T-cell (primary cell): ENCODE measurements at places on chromosomes 4 and X. TPM values are rescaled to one million over a fixed set of nuclear protein-coding genes. Genes with fewer than 3 reads are reported as not detected.
A peak's percentile ranks its signal among the peaks of the same experiment; 100 is the strongest.

GRCh38 chrX:137227151-137227550 is 193.4 kb upstream of the GPR101 start:
- H3K4me1 ChIP-seq: no peaks in the 10 kb centered on the region
- H3K36me3 ChIP-seq: no peaks in the 10 kb centered on the region
- no peak overlapping the region for H3K4me3 ChIP-seq
- no peak overlapping the region for H3K27ac ChIP-seq
- H3K27me3 ChIP-seq: no peaks in the 10 kb centered on the region
- no peak for DNase-seq

- peak within 1 kb of the TSS; percentile 64 for H3K27ac ChIP-seq
- H3K36me3 ChIP-seq: no peaks in the 10 kb centered on the region
- H3K4me3 ChIP-seq: peak within 1 kb of the TSS; percentile 61
- peak; percentile 59 for DNase-seq
- H3K4me1 ChIP-seq: peaks cover 12% of the 10 kb centered on the region
Measured at GRCh38 chrX:112840382-112841113, at the start of gene AMOT. Gene AMOT (minus strand): TSS chrX:112840831. CDS start chrX:112823126, 17,705 bp downstream.

DNA sequence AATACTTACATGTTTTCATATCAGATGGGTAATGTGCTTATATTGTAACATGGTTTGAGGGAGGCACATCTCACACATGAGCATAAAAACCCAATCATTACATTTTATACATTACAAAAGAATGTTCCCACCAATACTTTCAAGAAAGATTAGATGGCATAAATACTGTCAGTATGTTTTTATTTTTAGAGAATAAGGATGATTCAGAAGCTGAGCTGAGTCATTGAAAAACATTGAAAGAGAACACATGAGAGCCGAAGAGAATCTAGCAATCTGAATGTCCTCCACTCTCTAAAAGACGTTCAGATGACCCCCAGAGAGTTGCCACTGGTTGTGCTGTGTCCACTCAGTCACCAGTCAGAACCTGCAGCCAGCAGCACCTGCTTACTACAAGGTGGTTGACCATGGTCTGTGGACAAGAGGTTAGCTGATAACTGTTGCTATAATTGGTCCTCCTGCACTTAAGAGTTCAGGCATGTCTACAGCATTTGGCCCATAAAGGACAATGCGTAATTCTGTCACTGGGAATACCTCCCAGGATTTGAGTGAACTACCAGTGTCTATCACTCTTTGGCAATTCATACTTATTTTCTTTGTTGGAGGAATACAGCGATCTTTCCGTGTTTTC is 382.2 kb upstream of the IGFBP7 start:
- no peaks in the 10 kb centered on the region for H3K4me1 ChIP-seq
- no peaks in the 10 kb centered on the region for H3K27me3 ChIP-seq
- H3K27ac ChIP-seq: no peak overlapping the region
- H3K4me3 ChIP-seq: no peak overlapping the region

FAM241A gene
- 2.1 TPM for total RNA-seq

GRCh38 chr4:54493862-54494261 is 163.9 kb upstream of the KIT start:
- no peaks in the 10 kb centered on the region for H3K27me3 ChIP-seq
- no peaks in the 10 kb centered on the region for H3K36me3 ChIP-seq
- H3K4me3 ChIP-seq: no peak overlapping the region
- no peak for DNase-seq
- no peaks in the 10 kb centered on the region for H3K4me1 ChIP-seq
- no peak overlapping the region for H3K27ac ChIP-seq

- DNase-seq: no peak
- no peaks in the 10 kb centered on the region for H3K4me1 ChIP-seq
- H3K27ac ChIP-seq: no peak overlapping the region
Measured at GRCh38 chrX:73577361-73577760, 14.4 kb downstream of the CHIC1 start.

GRCh38 chr4:28402751-28403150 is 1542.1 kb downstream of the STIM2 start:
- no peaks in the 10 kb centered on the region for H3K27me3 ChIP-seq
- H3K4me1 ChIP-seq: no peaks in the 10 kb centered on the region
- no peak for DNase-seq
- H3K27ac ChIP-seq: no peak overlapping the region
- H3K4me3 ChIP-seq: no peak overlapping the region

DNA sequence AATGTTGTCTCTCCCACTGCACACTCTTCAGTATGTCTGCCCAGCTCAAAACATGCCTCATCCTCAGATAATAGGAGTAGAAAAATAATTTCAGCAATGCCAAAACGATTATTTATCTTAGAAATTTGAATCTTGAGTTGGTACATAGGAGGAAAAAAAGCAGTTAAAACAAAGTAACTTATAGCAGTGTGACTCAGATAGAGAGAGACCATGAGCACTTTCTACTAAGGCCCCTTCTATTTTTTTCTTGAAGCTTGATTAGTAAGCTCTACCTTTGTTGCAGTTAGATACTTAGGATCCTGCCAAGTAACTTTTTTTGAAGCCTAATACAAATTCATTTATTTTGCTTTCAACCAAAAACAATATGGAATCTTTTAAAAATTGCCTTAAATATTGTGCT is 212.3 kb downstream of the MAD2L1 start:
- no peak overlapping the region for H3K27ac ChIP-seq
- no peaks in the 10 kb centered on the region for H3K27me3 ChIP-seq
- H3K4me3 ChIP-seq: no peak overlapping the region
- no peak for DNase-seq
- no peaks in the 10 kb centered on the region for H3K4me1 ChIP-seq
- H3K36me3 ChIP-seq: no peaks in the 10 kb centered on the region

DNA sequence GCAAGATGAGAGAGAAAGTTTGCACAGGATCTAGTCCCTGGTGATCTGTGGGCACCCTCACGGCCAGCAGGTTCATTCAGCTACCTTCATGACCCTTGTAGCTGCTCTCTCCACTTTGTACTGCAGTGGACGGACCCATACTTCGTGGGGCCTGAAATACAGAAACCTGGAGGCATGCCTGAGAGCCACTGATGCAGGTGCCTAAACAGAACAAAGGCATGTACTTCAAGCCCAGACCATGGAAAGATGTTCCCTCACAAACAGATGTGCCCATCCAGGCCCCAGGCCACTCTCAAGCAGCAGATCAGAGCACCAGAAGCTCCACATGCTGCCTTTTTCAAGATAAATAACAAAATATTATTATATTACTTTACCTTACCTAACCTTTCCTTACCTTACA is 1629.0 kb downstream of the ARAP2 start:
- H3K4me3 ChIP-seq: no peak overlapping the region
- no peaks in the 10 kb centered on the region for H3K27me3 ChIP-seq
- no peak overlapping the region for H3K27ac ChIP-seq
- no peaks in the 10 kb centered on the region for H3K36me3 ChIP-seq

MAGEA2 gene
- total RNA-seq: not detected

RHOXF2 gene
- not detected for total RNA-seq

TMEM31 gene
- not detected for total RNA-seq

DNA sequence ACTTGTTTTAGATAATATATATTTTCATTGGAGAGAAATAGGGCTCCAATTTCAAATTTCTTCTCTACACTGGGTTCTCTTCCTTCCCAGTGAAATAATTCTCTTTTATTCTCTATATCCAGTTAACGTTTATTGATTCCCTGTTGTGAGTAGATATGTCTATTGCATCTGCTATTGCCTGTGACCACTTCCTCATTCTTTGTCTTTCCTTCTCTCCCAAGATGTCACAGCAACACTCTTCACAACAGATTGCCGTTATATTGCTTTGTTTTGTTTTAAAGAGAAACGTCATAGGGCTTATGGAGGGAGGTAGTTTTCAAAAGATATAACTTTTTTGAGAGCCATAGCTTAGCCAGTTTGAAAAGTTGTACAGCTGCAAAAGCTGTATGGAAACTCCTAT is 343.8 kb downstream of the ARHGAP24 start:
- H3K27ac ChIP-seq: no peak overlapping the region
- no peaks in the 10 kb centered on the region for H3K4me1 ChIP-seq
- no peak for DNase-seq
- no peak overlapping the region for H3K4me3 ChIP-seq
- H3K36me3 ChIP-seq: no peaks in the 10 kb centered on the region
- no peaks in the 10 kb centered on the region for H3K27me3 ChIP-seq
